ENCODE measurements at places on chromosomes 2 and 18.
A peak's percentile ranks its signal among the peaks of the same experiment; 100 is the strongest.

- no peak overlapping the region for H3K4me3 ChIP-seq
- H3K27ac ChIP-seq: no peak overlapping the region
- H3K27me3 ChIP-seq: no peaks in the 10 kb centered on the region
- H3K4me1 ChIP-seq: no peaks in the 10 kb centered on the region
- DNase-seq: no peak
These were observed 135.2 kb downstream of the BARD1 start for GRCh38 chr2:214674278-214674677.

GRCh38 chr2:111659361-111660333 is 224.3 kb downstream of the ANAPC1 start:
- no peaks in the 10 kb centered on the region for H3K27me3 ChIP-seq
- no peak for DNase-seq
- no peak overlapping the region for H3K4me3 ChIP-seq
- no peaks in the 10 kb centered on the region for H3K36me3 ChIP-seq
- no peak overlapping the region for H3K27ac ChIP-seq
- no peaks in the 10 kb centered on the region for H3K4me1 ChIP-seq

GRCh38 chr2:237695201-237695780 is 67.9 kb downstream of the LRRFIP1 start:
- peaks cover 40% of the 10 kb centered on the region for H3K4me1 ChIP-seq
- no peak for DNase-seq
- H3K27me3 ChIP-seq: no peaks in the 10 kb centered on the region
- H3K36me3 ChIP-seq: 0 out of 2 replicates have a peak, but pooled peaks cover 3% of the 10 kb centered on the region

GRCh38 chr2:119426801-119427395 is 4.8 kb upstream of the TMEM37 start:
- H3K4me3 ChIP-seq: no peak overlapping the region
- no peaks in the 10 kb centered on the region for H3K36me3 ChIP-seq
- DNase-seq: no peak
- peaks cover 10% of the 10 kb centered on the region for H3K27me3 ChIP-seq
- peaks cover 2% of the 10 kb centered on the region for H3K4me1 ChIP-seq

DNA sequence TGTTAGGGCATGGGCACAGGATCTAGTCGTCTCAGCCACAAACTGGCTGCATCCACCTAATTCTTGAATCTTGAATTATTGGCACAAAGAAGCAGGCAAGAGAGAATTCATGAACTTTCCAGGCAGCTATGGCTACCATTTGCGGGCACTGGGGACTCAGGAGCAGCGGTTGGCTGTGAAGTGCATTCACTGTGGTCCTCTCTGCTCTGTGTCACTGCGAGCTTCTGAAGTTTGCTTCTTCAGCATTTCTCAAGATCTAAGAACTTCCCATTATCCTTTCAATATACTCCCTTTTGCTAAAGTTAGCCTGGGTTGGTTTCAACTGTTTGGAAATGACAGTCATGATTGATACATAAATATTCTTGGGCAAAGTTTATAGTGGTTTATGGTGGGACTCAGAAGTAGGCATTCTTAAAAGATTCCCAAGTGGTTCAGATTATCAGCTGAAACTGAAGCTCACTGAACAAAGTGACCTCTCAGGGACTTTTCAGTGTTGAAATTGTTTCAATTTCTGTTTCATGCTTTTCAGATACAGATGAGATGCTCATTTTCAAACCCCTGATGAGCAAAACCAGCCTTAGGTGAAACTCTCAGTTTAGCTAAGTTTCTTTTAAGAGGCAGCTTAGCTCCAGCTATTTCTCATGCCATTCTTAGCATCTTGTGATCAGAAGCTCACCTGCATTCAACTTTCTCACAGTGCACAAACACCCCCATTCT is 1258.3 kb upstream of the GYPC start:
- peaks cover 6% of the 10 kb centered on the region for H3K27me3 ChIP-seq
- H3K27ac ChIP-seq: no peak overlapping the region
- H3K36me3 ChIP-seq: no peaks in the 10 kb centered on the region
- no peaks in the 10 kb centered on the region for H3K4me1 ChIP-seq

GRCh38 chr18:35095983-35096676 is 54.9 kb downstream of the MAPRE2 start:
- no peak overlapping the region for H3K27ac ChIP-seq
- DNase-seq: no peak
- H3K4me3 ChIP-seq: no peak overlapping the region
- H3K4me1 ChIP-seq: no peaks in the 10 kb centered on the region

DNA sequence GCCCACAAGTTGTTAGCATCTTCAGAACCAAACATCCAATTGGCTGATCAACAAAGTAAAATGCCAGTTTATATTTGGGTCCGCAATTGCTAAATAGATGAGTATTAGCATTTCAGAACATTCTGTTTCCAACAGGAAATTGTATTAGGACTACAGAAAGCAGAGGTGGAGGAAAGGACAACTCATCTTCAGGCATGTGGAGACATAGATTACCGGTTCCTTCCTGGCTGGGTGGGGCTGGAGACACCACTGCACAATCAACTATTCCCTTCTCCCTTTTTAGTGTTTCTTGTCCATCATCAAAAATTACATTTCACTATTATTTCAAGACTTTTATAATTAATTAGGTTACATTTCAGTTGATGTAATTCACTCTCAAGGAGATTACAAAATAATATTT is 83.8 kb downstream of the ADAM23 start:
- DNase-seq: no peak
- no peaks in the 10 kb centered on the region for H3K27me3 ChIP-seq
- peaks cover 20% of the 10 kb centered on the region for H3K4me1 ChIP-seq
- peaks cover 2% of the 10 kb centered on the region for H3K36me3 ChIP-seq
- no peak overlapping the region for H3K27ac ChIP-seq

GRCh38 chr2:172083628-172084394 is 1.5 kb upstream of the DLX1 start:
- H3K4me1 ChIP-seq: no peaks in the 10 kb centered on the region
- DNase-seq: no peak
- peak overlapping the region; percentile 73 for H3K4me3 ChIP-seq
- H3K27me3 ChIP-seq: no peaks in the 10 kb centered on the region

DNA sequence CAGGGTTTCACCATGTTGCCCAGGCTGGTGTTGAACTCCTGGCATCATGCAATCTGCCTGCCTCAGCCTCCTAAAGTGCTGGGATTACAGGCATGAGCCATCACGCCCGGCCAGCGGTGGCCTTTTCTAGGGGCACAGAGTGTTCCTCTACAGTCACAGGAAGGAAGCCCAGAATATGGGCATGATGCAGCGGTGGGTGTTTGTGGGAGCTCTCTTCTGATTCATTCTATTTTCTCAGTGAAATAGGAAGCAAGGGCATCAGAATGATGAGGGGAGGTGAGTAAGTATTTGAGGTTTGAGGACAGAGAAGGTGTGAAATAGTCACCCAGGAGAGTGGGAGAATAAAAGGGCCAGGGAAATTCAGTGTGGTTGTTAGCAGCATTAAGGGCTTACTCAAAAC is 70.3 kb upstream of the PSME4 start:
- no peak overlapping the region for H3K4me3 ChIP-seq
- peaks cover 7% of the 10 kb centered on the region for H3K4me1 ChIP-seq
- H3K27ac ChIP-seq: no peak overlapping the region
- no peak for DNase-seq

DNA sequence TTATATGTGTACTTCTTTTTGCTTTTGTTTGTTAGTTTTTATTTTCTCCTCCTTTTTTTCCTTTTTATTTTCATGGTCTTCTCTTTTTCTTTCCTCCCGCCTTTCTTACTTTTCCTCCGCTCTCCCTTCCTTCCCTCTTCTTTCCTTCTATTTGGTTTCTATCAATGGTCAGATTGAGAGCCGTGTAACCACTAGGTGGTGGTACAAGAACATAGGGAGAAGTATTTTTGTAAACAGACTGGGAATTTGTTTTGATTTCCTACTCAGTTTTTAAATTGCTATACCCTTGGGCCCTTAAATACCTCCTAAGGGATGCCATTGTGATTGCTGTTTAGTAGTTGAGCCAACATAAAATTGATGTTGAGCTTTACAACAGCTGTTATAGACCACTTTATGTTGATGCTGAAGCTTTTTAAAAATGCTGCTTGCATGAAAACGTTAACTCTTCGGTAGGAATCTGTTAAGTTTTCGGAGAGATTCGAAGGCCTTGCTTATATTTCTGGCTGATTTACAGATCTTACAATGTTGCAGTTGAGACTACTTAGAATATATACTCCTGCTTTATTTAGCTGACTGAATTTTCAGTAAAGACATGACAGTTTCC is 124.2 kb downstream of the UBE2E3 start:
- H3K27ac ChIP-seq: no peak overlapping the region
- peak; percentile 81 for DNase-seq

GRCh38 chr2:191845248-191845715 is 1.6 kb downstream of the CAVIN2 start:
- 0 out of 2 replicates have a peak, but pooled peaks cover 4% of the 10 kb centered on the region for H3K36me3 ChIP-seq
- H3K27me3 ChIP-seq: no peaks in the 10 kb centered on the region
- peaks cover 47% of the 10 kb centered on the region for H3K4me1 ChIP-seq

DNA sequence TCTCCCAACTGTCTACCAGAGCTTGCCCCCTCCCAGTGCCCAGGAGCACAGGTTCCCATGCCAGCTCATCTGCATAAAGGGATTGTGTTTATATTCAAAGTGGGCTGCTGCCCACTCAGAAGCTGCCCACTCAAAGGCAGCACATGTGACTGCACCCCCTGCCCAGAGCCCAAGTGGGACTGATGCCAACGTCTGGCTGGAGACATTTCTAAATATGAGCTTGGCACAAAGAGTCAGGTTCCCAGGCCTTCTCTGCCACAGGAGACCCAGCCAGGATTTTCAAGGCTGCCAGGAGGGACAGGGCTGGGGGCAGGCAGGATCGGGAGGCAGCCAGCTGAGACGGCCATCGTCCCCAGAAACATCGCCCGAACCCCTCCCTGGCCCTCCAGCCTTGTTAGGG is 67.1 kb downstream of the ZBTB7C start:
- no peaks in the 10 kb centered on the region for H3K4me1 ChIP-seq
- no peaks in the 10 kb centered on the region for H3K36me3 ChIP-seq
- no peak for DNase-seq

- no peaks in the 10 kb centered on the region for H3K36me3 ChIP-seq
- DNase-seq: peak; percentile 25
- peaks cover 4% of the 10 kb centered on the region for H3K4me1 ChIP-seq
- no peak overlapping the region for H3K4me3 ChIP-seq
These were observed 3.3 kb upstream of the ACTR3 start for GRCh38 chr2:113886479-113887008.

DNA sequence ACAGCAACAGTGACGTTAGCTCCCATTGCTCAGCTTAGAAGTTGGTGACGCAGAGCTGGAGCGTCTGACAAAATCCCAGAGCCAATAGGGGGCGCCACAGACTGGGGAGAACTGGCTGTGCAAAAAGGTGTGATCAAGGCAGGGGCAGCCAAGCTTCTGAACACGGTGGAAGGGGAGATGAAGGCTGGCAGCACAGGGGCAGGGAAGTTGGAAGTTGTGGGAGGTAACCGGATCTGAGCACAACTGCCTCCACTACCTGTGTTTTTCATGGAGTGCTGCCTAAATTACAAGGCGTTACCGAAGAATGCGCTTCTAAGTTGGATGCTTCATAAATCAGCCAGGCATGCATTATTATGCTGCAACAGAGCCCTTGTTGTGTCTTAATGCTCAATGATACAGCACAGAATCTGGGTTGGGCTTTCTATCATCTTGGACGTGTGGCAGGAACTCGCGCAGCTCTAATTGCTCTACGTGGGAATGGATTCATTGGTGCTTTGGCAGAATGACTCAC is 370.0 kb downstream of the SLC4A3 start:
- DNase-seq: peak; percentile 41
- H3K27ac ChIP-seq: no peak overlapping the region
- H3K4me1 ChIP-seq: no peaks in the 10 kb centered on the region
- no peak overlapping the region for H3K4me3 ChIP-seq
- no peaks in the 10 kb centered on the region for H3K27me3 ChIP-seq
- H3K36me3 ChIP-seq: no peaks in the 10 kb centered on the region

DNA sequence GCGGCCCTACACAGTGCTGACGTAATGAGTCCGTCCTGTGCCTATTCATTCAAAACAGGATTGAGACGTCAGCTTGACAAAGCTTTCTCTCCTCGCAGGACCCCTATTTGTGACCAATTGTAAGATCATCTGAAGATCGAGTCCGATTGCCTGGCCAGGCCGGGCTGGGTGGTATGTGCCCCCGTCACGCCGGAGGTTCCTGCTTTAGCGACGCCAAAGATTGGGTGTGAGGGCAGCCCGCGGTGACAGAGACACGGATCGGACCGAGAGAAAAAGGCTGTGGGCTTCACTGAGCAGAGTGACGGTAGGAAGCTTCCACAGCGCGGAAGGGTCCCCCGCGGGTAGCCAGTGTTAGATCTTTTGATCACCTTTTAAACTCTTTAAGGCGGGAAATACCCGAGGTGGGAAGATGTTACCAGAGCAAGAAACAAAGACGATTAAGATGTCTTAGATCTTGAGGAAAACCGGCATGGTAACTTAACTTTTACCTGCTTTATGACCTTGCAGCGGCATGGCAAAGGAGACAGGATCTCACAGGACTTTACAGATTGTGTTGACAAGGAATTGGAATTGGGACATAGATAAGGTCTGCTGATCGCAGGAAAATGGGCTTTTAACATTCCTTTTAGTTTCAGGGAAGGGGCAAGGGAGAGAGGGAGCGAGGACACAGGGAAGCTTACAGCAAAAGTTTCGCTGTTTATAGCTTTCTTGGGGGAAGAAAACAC is 220.0 kb downstream of the METTL4 start:
- no peak overlapping the region for H3K27ac ChIP-seq
- no peaks in the 10 kb centered on the region for H3K36me3 ChIP-seq
- H3K4me1 ChIP-seq: no peaks in the 10 kb centered on the region
- no peaks in the 10 kb centered on the region for H3K27me3 ChIP-seq

- no peaks in the 10 kb centered on the region for H3K27me3 ChIP-seq
- no peaks in the 10 kb centered on the region for H3K36me3 ChIP-seq
- no peak for DNase-seq
These were observed 162.2 kb upstream of the BOD1L2 start for GRCh38 chr18:56984731-56985130.

DNA sequence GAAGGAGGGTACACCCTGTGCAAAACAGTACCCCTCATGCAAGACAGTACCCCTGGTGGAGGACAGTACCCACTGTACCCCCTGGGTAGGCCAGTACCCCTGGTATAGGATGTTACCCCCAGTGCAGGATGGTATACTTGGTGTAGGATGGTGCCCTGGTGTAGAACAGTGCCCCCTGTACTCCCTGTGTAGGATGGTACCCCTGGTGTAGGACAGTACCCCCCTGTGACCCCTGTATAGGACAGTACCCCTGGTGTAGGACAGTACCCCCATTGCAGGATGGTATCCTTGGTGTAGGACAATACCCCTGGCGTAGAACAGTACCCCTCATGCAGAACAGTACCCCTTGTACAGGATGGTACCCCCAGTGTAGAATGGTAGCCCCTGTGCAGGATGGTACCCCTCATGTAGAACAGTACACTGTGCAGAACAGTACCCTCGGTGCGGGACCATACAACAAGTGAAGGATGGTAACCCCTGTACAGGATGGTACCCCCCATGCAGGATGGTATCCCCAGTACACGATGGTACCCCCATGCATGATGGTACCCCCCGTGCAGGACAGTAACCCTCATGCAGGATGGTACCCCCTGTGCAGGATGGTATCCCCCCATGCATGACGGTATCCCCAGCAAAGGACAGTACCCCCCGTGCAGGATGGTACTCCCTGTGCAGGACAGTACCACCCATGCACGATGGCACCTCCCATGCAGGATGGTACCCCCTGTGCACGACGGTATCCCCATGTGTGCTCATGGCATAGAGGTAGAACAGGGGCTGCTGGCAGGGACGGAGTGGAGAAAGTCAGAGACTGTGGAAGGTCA is 248.0 kb downstream of the DCDC2C start:
- no peak overlapping the region for H3K4me3 ChIP-seq
- peaks cover 3% of the 10 kb centered on the region for H3K4me1 ChIP-seq
- H3K27ac ChIP-seq: no peak overlapping the region

- DNase-seq: no peak
- no peaks in the 10 kb centered on the region for H3K36me3 ChIP-seq
- H3K27ac ChIP-seq: no peak overlapping the region
- no peak overlapping the region for H3K4me3 ChIP-seq
- peaks cover 29% of the 10 kb centered on the region for H3K4me1 ChIP-seq
- no peaks in the 10 kb centered on the region for H3K27me3 ChIP-seq
These were observed 288.5 kb downstream of the SP3 start for GRCh38 chr2:173676647-173677046.

All from SJCRH30 (cell line).